ENCODE measurements at places on chromosomes 2 and 18.

GRCh38 chr2:106176446-106177099 lies 17.5 kb downstream of the UXS1 start:
- DNase-seq = no peak

- no peak for DNase-seq
Observed at GRCh38 chr18:8717011-8717770, 11.8 kb downstream of the MTCL1 start.

DNA sequence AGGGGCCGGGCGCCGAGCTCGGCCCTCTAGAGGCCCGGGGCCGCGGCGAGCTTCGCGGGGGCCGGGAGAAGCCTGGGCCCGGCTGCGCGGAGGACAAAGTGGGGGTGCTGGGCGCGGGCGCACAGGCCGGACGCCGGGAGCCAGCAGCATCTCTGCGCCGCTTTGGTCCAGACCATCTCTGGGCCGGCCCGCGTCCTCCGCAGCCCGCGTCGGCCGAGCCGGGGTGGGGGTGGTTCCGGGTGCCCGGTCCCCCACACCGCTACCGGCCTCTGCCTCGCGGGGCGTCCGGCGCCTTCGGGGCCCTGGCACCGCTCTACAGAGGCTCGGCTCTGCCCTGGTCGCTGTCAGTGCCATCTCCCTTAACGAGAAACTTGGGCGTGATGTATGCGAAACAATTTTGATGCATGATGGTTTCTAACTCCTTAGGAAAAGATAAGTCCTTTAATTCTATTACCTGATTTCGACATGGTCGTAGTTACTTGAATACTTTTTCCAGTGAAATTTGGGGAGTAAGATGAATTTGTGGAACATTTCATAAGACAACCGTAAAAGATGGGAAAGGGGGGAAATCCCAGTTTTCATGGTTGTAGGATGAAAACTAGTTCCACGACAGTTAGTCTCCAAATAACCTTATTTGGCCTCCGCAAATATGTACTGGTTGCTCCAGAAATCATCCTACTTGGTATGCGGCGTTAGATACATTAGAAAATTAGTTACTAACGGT lies 562 bp downstream of the TWSG1 start:
- DNase-seq = no peak

DNA sequence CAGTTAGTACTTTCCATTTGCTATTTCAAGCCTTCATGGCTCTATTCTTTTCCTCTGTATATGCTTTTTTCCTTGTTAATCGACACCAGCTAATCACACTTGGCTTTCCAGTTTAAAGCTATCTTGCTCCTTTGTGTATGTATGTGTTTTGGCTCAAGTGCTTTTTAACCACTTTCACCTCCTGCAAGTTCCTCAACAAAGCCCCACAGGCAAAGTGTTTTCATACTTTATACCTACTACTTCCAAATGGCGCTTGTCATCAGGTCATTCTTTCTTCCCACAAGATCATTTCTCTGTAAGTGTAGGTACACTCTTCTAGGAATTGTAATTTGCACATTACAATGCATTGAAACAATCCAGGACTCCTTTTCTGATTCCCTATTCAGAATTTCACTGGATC lies 64.0 kb upstream of the FIGN start:
- no peak for DNase-seq

DNA sequence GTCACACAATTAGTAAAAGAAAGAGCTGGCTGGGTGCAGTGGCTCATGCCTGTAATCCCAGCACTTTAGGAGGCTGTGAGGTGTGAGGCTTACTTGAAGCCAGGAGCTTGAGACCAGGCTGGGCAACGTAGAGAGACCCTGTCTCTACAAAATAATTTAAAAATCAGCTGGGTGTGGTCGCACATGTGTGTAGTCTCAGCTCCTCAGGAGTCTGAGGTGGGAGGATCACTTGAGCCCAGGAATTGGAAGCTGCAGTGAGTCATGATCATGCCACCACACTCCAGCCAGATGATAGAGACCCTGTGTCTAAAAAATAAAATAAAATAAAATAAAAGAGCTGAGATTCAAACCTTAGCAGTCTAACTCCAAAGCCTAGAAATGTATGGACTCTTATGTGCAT lies 39.0 kb upstream of the NEDD4L start:
- DNase-seq = no peak

DNA sequence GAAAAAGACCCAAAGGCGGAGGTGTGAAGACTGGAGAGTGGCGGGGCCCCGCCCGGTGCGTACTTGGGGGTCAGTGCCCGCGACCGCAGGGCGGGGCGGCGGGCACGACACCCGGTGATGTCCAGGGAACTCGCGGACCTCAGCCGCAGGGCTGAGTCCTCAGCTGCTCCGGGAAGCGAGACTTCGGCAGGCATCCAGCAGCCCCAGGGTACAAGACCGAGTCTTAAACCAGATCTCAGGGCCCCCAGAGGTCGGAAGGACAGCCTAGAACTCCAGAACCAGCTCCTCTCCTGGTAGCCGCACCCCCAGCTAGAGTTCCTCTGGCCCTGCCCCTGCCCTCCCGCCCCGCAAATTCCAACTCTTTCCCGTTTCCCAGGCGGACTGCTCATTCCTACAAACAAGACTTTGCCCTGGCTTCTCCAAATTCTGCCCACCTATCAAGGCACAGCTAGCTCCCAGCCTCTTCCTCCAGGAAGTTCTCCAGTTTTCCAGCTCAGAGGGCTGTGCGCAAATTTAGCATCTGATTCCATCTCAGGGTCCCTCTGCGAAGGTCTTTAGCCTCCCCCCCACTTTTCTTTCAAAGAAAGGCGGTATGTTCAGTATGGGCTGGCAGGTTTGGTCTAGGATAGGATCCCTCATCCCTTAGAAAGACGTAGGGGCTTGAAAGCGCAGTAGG lies 26.0 kb upstream of the NOTO start:
- no peak for DNase-seq

GRCh38 chr2:64942693-64943092 lies 46.5 kb upstream of the SLC1A4 start:
- no peak for DNase-seq

GRCh38 chr2:62215306-62216064 lies 19.6 kb downstream of the B3GNT2 start:
- no peak for DNase-seq

GRCh38 chr2:59798687-59799232 lies 754.7 kb downstream of the BCL11A start:
- DNase-seq = no peak

DNA sequence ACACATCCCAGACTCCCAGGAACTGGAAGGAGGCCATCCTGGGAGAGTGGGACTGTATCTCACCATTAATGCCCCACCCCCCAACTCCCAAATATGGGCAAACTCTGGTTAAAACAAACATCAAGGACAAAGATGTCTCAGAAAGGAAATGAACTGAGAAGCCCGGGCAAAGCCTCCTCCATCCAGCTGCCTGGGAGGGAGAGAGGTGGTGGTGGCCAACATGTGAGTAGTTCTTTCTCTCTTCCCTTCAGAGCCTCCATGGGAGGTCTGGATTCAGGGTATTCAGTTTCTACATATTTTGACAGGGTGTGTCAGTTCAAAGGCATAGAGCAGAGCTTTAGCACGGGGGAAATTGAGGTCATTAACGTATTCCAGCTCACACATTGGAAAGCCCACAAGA lies 57.5 kb downstream of the CXCR4 start:
- no peak for DNase-seq

DNA sequence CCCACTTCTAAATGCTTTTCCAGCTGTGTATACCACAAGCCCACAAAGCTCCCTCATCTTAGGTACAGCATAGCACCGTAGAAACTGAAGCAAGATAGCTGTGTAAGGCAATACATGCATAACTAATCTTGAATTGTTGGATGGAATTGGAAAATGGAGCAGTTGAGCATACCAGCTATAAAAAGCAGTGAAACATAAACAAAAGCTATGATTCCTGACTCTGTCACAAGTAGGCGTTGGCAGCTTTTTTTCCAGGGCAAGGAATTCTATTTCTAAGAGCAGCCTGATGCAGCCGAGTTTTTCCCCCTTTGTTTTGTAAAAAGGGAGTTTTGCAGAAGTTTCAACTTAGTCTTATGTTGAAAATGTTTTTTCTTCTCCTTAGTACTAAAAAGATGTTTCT lies 32.4 kb downstream of the MOGAT1 start:
- DNase-seq = no peak

DNA sequence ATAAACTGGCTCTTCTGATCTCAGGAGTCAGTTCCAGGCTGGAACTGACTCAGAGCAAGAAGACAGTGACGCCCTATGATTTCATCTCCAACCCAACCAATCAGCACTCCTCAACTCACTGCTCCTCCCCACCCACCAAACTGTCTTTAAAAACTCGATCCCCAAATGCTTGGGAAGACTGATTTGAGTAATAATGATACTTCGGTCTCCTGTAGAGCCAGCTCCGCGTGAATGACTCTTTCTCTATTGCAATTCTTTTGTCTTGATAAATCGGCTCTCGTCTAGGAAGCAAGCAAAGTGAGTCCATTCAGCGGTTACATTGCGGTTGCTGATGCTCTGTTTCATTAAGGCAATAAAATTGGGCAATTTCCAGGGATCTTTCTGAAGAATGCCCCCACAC lies 1025.3 kb upstream of the CNTNAP5 start:
- no peak for DNase-seq

DNA sequence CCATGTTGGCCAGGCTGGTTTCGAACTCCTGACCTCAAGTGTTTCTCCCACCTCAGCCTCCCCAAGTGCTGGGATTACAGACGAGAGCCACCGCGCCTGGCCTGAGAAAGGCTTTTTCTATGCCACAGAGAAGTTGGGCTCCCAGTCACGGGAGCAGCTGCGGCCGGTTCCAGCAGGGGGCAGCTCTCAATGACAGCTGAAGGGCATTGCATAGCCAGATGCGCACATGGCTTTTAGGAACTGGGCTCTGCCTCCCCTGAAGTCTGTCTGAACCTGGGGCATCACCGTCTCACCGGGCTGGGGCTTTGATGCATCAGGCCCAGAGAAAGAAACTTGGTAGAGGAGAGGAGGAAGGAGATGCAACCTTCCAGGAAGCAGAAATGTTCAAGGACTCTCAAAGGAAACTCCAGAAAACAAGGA lies 84.2 kb upstream of the LAPTM4A start:
- DNase-seq = no peak

DNA sequence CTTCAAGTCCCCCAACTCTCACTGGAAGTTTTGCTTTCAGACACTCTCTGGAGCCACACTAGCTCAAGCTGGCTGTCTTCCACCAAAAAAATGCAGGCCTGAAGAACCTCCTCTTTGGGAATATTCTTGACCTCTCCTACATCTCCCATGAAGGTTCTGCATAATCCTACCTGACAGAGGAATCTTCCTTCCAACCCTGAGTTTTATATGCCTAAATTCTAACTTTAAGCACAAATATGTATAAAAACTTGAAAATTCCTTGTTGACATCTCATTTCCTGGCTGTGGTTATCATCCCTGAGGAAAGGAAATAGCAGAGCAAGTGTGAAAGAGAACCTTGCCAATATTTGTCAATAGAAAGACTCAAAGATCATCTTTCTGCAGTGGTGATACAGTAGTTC lies 249.0 kb downstream of the LPIN1 start:
- DNase-seq = no peak

GRCh38 chr2:70510313-70510712 lies 43.3 kb downstream of the TGFA start:
- DNase-seq = no peak

DNA sequence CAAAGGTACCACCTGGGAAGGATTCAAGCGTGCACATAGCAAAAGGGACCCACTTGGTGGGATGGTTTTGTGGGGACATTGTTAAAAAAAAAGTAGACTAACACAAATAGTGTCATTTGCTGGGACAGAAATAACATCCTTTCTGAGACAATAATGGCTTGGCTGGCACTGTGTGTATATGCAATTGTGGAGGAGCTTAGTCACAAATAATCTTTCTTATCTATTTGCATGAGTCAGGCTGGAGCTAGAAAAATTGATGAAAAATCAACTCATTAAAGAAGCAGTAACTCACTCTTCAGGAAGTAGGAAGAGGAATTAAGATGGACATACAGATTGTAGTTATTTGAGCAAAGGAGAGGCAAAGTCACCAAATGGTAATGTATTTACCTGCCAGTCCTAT lies 29.5 kb upstream of the ITGB6 start:
- no peak for DNase-seq

GRCh38 chr2:71742953-71743601 lies 289.7 kb downstream of the DYSF start:
- DNase-seq = no peak

- no peak for DNase-seq
Observed at GRCh38 chr18:27447451-27447881, 262.4 kb upstream of the CHST9 start.

DNA sequence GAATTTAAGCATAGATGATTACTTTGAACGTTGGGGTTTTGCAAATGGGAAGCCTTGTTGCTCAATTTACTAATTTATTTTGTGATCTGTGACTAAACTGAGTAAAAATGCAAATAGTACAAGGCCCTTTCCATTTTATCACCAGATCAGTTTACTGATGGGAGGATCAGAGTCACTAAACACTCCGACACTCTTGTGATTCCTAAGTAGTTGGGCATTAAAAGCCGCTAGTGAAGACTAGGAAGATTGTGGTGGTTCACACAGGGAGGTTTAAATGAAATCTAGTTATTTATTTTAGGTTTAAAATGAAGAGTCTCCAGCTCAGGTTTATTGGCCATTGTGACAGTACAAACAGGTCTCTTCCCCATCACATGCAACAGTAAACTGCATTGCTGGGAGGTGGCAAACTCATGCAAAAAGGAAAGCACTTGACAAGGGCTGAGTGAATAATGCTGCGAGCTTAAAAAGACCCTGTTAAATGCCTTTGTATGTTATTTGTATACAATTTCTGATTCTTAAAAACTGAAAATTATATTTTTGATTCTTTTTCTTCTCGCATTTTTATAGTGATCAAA lies 394.8 kb upstream of the FANCL start:
- DNase-seq = no peak

- peak; percentile 33 for DNase-seq
Observed at GRCh38 chr2:1769703-1770422, 25.5 kb upstream of the PXDN start.

- no peak for DNase-seq
Observed at GRCh38 chr2:152222975-152223637, 47.5 kb upstream of the STAM2 start.

DNA sequence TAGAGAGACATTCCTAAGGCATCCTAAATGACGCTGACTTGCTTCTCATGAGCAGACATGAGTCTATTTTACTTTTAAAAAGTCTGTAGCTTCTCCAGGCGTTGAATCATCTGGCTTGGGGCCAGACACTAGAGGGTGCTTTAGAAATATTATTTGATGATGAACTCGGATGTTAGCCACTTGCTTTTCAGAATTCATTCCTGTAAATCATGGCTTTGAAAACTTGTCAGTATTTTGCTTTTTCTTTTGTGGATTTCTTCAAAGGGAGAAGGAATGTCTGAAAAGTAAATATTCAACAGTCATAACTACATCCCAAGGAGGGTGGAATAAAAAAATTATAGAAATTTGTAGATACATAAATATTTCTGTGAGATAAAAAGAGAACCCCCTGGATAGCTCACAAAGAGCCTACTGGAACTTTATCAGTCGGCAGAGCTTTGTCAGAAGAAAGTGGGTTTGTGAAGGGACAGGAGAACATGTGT lies 370.8 kb downstream of the OSR1 start:
- DNase-seq = no peak

DNA sequence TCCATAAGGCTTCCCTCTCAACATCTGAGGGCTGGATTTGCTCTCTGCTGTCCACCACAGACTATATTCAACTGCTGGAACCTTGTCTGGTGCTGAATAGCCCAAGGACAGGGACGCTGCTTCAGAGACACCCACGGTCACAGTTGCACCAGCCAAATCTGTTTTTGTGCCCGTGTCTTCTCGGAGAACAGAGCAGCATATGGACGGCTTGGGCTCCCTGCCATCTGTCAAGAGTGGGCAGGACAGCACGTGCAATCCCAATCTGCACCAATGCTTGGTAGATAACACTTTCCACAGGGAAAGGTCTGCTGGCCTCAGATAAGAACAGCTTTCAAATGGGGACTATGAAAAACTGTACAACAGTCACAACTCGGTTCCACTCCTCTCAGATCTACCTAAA lies 466.1 kb downstream of the TGIF1 start:
- DNase-seq = no peak
